ENCODE measurements at places on chromosomes 3 and 15. TPM values are rescaled to one million over a fixed set of nuclear protein-coding genes. Genes with fewer than 3 reads are reported as not detected.

DNA sequence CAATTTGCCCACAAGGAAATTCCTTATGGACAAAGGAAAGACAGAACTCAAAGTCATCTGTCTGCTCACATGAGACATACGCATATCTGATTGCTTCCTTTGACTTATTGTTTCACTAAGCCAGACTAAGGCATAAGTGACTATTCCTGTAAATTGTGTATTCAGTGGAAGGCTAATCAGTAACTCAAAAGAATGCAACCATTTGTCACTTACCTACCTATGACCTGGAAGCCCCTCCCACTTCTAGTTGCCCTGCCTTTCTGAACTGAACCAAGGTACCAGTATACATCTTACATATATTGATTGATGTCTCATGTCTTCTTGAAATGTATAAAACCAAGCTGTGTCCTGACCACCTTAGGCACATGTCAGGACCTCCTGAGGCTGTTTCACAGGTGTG lies 53.5 kb upstream of the PROK2 start:
- DNase-seq, result no peak
- no peaks in the 10 kb centered on the region for H3K4me1 ChIP-seq
- no peaks in the 10 kb centered on the region for H3K27me3 ChIP-seq
- H3K36me3 ChIP-seq, result no peaks in the 10 kb centered on the region
- H3K27ac ChIP-seq, result no peak overlapping the region

- no peaks in the 10 kb centered on the region for H3K27me3 ChIP-seq
- H3K4me1 ChIP-seq, result no peaks in the 10 kb centered on the region
- H3K27ac ChIP-seq, result no peak overlapping the region
- no peak for DNase-seq
- no peak overlapping the region for H3K4me3 ChIP-seq
- H3K36me3 ChIP-seq, result no peaks in the 10 kb centered on the region
These were observed 22.0 kb upstream of the NANOGP8 start for GRCh38 chr15:35107122-35107521.

DNA sequence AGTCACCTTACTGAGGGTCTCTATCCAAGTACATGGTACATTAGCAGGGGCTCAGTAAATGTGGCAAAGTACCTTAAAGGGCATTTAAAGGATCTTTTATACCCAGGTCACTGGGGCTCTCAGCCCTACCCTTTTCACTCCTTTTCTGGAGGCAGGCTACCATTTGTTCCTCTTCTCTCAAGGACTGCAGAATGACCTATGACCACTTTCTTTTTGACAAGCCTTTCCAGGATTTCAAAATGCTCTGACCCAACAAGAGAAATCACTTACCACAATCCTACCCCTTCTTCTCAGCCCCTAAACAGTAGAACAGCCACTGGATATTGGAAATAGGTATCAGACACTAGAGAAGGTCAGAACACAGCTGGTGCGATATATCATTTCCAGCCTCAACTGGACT lies 221.8 kb upstream of the TPRG1 start:
- H3K4me3 ChIP-seq, result no peak overlapping the region
- no peaks in the 10 kb centered on the region for H3K4me1 ChIP-seq
- H3K36me3 ChIP-seq, result no peaks in the 10 kb centered on the region
- H3K27me3 ChIP-seq, result no peaks in the 10 kb centered on the region
- no peak overlapping the region for H3K27ac ChIP-seq

DNA sequence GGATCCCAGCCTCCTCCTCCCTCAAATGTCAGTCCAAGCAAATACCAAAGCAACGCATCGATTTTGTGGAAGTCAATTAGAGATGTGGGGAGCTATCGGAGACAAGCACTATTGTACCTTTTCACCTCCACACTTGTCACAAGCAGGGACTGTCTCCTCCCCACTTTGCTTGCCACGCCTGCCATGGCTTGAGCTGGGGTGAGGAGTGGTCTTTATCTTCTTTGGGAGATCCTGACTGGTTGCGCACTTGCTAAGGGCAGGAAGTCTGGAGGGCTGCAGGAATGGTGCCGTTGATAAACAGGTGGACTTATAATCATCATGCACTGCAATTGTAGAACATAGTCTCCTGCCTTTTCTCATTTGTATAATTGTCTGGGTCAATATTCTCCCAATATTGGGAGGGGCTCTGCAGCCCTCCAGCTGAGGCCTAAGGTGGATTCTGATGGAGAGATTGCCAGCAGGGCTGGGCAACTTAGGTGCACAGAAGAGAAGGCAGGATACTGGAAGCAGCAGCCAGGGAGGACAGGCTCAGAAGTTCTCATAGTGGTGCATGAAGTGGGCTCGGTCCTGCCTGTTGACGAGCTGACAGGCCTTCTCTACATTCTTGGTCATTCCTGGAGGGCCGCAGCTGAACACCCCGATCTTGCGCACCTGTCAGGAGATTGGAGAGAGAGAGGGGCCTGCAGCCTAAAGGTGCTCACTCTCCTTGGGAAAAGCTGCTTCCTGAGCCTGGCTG lies 20.2 kb downstream of the DUOX2 start:
- no peak overlapping the region for H3K4me3 ChIP-seq
- no peaks in the 10 kb centered on the region for H3K4me1 ChIP-seq
- no peaks in the 10 kb centered on the region for H3K27me3 ChIP-seq
- no peak for DNase-seq
- no peaks in the 10 kb centered on the region for H3K36me3 ChIP-seq
- no peak overlapping the region for H3K27ac ChIP-seq

The MORC1 gene
- total RNA-seq, result not detected
